Glutamatergic neuron (in vitro differentiated cells): ENCODE measurements at places on chromosomes 4 and X. TPM values are rescaled to one million over a fixed set of nuclear protein-coding genes. Genes with fewer than 3 reads are reported as not detected.

- no peak for DNase-seq
Measured at GRCh38 chr4:157052429-157053040, 23.4 kb upstream of the GLRB start.

The MAOB gene
- total RNA-seq: not detected

- DNase-seq: no peak
Measured at GRCh38 chrX:18885328-18886004, 98.4 kb downstream of the PHKA2 start.

DNA sequence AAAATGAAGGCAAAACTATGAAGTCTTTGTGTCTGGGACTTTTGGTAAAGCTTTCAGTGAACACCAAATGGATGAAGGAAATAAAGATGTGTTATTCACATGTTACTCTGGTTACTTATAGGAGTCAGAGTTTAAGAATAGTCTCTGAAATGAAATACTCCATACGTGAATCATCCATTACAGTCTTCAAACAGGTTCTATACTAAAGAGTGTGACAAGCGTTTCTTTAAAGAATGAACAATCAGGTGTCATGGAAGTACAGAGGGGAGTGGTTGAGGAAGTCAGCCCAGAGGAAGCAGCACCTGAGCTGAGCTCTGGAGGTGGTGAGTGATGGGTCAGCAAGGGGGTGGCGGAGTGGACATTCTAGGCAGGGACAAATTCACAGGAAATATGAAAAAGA is 41.8 kb upstream of the SORBS2 start:
- DNase-seq: no peak

The PNMA6F gene
- not detected for total RNA-seq

The CYSLTR1 gene
- total RNA-seq: 0.25 TPM

The MPP1 gene
- 12.7 TPM for total RNA-seq

The PF4V1 gene
- total RNA-seq: not detected

The CT45A5 gene
- total RNA-seq: not detected

GRCh38 chr4:120491481-120491880 is 424.8 kb upstream of the MAD2L1 start:
- no peak for DNase-seq

DNA sequence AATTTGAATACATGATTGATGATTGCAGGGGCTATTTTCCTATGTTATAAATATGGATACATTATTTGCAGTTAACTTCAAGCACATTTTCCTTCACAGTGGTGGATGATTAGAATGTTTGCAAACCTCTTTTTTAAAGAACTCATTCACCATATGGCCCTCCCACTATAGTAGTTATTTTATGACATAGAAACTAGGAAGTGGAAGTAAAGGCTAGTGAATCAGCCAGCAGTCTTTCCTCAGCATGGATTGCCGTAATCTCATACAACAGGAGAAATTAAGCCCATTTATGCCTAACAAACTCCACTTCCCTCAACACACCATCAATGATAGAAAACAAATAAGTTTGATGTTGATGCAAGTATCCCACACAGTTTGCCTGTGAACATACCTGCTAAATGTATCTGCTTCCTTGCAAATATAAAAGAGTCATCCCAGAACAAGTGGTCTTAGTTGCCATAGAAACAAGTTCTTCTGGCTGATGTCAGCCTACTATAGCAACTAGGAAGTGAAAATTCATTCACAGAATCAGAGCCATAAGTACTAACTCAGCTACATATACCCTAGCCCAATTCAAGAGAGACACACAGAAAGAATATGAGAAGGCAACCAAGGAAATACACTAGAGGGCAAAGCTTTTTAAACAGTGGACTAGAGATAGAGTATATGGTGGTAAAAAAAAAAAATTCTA is 100.9 kb upstream of the RADX start:
- DNase-seq: no peak

The KIF4A gene
- 4.6 TPM for total RNA-seq

- no peak for DNase-seq
Measured at GRCh38 chr4:21181716-21182115, 481.5 kb downstream of the PACRGL start.

GRCh38 chrX:71532753-71533425 is at the start of gene OGT:
OGT (plus strand) TSS chrX:71533104; CDS start chrX:71533300, 196 bp downstream.
- DNase-seq: peak; percentile 88

The NSG1 gene
- 208 TPM for total RNA-seq

DNA sequence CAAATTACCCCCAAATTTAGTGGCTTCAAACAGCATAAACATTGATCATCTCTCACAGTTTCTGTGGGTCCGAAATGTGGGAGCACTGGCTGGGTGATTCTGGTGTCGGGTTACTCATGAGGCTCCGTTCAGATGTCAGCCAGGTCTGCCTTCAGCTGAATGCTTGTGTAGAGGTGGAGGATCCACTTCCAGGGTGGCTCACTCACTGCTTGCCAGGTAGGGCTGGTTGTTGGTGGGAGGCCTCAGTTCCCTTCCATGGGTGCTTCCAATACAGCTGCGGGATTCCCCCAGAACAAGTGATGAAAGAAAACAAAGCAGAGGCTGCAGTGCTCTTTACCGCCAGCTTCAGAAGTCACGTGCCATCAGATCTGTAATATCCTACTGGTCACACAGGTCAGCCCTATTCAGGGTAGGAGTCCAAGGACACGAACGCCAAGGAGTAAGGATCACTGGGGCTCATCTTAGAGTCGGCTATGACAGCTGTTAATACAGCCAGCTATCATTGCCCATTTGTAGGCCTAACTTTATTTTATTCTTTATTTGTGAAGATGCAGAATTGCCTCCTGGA is 1.1 kb upstream of the SMIM43 start:
- DNase-seq: no peak

DNA sequence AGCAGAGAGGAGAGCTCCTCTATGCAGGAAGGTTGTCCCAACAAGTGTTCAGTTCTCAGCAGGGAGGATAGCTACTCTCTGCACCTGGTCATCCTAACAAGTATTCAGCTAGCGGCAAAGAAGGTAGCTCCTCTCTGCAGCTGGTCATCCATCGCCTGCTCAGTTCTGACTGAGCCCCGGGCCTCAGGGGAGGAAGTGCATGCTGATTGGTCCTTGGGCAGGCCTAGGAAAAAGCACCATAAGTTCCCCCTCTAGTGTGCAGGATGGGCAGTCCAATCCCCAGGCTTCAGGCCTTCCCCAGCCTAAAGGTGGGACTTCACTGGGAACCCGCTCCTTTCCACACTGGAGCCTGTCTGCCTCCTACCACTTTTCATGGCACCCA is 4.4 kb upstream of the FBXW7 start:
- no peak for DNase-seq

GRCh38 chr4:53620956-53621355 is 29.7 kb upstream of the LNX1 start:
- DNase-seq: no peak

DNA sequence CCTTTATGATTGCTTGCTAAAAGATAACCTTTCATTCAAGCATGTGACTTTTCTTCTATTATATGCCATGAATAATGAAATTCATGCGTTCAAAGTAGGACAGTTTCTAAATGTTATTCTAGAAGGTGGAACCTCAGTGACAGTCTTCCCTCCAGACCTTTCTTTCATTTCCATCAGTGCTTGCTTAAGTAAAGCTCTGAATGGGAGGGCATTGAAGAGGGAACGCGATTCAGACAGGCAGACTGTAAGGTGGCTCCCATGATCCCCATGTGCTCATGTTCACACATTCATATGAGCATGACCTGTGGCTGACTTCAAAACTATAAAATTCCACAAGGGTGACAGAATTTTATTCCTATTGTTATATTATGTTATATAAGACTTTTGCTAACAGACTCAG is 1367.3 kb upstream of the IGFBP7 start:
- DNase-seq: no peak

GRCh38 chr4:103774326-103774825 is 54.6 kb upstream of the TACR3 start:
- DNase-seq: no peak
